Activated CD8-positive, alpha-beta memory T cell treated with anti-CD3 and anti-CD28 coated beads for 24 hours (primary cell): ENCODE measurements at places on chromosomes 7 and 10.

DNA sequence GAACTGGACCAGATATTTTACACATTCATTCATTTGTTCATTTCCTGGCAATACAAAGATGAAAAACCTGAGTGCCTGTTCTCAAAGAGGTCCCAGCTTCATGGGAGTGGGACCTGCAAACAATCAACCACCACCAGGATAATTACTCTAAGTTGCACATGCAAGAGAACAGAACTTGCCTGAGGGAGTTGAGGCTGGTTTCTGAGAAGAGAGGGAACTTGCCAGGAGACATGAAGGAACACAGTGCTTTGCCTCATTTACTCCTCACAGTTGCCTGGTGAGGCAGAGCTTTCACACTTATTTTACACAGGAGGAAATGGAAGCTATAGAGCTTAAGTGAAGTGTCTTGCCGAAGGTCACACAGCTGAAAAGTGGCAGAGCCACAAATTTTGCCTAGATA is 170.1 kb downstream of the SORCS3 start:
- DNase-seq = no peak

DNA sequence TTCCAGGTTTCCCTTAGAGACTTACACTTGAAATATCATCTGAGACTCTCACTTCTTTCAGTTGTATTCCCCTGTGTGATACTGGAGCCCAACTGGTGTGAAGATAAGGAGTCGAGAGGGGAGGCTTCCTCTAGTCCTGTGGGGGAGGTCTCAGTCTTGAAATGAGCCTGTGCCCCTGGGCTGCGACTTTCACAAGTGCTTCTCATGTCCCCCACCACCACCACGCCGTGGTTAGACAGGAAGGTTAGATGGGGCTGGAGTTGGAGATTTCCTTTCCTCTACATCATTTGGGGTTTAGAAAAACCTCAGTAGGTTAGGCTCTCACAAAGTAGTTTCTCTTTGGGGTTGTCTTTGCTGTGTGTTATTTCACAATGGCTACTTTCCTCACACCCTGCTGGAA is 25.6 kb upstream of the MKX start:
- DNase-seq = no peak

- DNase-seq = peak; percentile 60
Observed at GRCh38 chr10:119608316-119609155, 11.8 kb upstream of the TIAL1 start.

DNA sequence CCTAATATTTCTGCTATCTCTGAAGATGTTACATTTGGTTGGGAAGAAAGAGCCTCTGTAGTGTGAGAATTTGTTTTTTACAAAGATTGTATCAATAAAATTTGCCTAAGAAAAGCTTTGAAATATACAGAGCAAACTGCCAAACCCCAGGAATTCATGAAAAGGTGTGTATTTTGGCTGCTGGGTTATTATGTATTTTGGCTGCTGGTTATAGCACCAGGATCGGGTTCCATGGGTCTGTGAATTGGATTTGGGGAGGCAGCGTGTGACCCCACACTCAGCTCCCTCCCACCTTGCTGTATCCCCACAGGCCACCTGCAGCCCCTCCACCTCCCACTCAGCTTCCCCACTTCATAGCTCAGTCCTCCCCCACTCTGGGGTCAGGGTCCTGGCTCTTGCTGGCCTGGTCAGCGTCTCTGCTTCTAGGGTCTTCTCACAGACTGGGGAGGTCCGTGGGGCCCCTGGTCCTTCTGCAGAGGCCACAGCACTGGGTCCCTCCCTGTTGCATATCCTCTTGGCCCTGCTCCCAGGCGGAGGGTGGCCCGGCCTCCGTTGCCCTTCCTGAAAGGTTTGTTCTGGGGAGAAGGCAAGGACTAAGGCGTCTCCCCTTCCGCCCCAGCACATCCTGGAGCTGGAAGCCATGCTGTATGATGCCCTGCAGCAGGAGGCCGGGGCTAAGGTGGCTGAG is 24.0 kb upstream of the DPYSL4 start:
- DNase-seq = no peak

GRCh38 chr10:84606428-84606827 is 278.0 kb downstream of the CCSER2 start:
- no peak for DNase-seq
